ENCODE measurements at places on chromosomes 12 and 14.

DNA sequence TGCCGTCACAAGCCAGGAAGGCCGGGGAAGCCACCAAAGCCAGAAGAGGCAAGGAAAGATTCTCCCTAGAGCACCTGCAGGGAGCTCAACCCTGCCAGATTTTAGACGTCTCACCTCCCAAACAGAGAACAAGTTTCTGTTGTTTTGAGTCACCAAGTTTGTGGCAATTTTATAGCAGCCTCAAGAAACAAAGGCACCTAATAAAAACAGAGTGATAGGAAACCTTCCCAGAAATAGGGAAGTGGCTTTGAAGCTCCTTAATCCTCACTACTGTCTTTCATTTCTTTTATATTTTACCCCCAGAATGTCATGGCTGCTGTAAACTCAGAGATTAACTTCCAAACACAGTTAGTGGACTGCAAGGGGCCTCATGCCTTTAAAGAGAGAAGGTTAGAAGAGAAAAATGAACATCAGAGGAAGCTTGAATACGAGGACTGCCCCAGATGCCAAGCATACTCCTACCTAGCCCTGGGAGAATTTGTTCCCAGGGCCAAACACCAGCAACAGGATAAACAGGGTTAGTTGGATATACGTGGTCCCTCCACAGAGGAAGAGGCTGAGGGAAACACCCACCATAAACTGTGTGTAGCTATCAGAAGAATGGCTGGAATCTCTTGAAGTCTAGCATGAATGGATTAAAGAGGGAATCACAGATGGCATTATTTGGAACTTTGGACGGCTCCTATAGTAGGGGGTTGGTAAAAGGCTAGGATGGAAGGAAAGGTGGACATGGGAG is 148.3 kb downstream of the KCNA5 start:
- DNase-seq, result no peak

DNA sequence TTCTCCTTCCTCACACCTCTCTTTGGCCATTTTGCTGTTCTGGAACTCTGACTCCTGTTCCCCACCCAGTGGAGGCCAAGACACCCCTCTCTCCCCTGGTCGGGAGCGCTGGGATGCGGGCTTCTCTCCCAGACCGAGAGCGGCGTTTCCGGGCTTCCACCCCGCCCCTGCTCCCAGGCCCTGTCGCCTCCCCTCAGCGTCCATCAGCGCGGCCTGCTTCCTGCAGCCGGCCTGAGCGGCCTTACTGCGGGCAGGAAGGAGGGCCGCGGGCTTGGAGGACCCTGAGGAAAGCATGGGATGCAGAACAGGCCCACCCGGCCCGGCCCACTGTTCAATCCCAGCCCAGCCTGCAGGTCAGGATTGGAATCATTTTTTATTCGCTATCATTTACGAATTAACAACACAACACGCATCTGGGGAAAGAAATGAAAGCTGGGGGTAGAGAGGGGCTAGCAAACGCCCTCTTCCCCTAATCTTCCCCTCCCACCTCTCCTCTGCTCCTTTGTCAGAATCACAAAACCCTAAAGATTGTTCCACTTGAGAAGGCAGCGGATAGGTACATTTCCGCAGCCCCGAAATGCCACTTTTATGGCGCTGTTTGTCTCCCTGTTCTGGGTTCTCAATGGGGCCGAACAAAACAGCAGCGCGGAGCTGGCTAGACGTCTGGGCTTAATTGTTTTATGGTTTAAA is 3.8 kb upstream of the HOXC8 start:
- DNase-seq, result no peak

DNA sequence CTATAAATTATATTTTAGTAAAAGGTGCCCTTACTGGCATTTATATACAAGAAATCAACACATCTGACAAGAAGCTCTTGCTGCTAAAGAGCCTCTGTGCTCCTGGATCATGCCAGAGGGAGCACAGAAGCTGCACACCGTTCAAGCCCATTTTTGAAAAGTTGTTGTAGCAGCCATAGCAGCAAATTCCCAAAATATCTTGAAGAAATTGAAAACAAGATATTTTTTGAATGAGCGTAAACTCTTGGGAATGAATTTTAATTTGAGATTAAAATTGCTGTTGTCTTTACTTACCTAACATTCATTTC is 540 bp upstream of the CLEC2D start:
- DNase-seq, result no peak

DNA sequence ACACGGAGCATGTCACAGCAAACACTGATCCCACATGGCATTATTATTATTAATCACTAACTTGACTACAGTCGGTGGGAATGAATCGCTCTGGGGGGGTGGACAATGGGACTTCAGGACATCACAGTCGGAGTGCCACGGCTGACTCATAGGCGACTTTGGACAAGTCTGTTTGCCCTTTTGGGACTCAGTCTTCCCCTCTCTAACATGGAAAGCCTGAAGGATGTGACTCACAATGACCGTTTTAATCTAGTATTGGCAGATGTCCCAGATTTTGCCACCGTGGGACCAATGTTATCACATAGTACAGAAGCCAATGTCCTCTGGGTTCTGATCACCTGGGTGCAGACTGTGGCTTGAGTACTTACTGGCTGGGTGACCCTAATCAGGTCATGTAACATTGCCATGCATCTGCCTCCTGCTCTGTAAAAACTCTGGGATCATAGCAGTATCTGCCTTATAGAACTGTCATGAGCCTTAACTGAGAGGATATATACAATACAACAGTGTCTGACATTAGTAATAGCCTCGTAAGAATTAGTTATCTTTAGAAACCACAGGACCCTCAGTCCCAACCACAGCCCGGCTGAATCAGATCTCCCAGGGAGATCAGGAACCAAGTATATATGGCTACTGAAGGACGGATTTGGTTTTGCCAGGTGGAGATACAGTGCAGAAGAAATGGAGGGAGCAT is 362.6 kb downstream of the BCL11B start:
- DNase-seq, result peak; percentile 17

- DNase-seq, result no peak
These were observed 15.6 kb downstream of the SMUG1 start for GRCh38 chr12:54173066-54173726.

DNA sequence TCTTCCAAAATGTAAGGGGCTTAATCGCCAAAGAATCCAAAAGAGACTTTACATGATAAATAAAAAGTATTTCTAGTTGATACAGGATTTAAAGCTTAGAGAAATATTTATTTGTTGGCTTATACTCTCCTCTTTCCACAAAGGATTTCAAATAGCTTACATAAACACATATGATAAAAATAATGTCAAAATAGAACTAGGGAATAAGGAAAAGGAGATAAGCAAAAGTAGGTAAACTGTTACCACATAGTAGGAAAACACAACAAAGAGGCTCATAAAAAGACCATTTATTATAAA is 387.0 kb downstream of the EGLN3 start:
- no peak for DNase-seq
